ENCODE measurements at places on chromosomes 16 and 17.

GRCh38 chr16:7038475-7038874 is 294.2 kb upstream of the RBFOX1 start:
- no peak for DNase-seq

GRCh38 chr16:13956635-13957196 is 36.8 kb downstream of the ERCC4 start:
- no peak for DNase-seq

DNA sequence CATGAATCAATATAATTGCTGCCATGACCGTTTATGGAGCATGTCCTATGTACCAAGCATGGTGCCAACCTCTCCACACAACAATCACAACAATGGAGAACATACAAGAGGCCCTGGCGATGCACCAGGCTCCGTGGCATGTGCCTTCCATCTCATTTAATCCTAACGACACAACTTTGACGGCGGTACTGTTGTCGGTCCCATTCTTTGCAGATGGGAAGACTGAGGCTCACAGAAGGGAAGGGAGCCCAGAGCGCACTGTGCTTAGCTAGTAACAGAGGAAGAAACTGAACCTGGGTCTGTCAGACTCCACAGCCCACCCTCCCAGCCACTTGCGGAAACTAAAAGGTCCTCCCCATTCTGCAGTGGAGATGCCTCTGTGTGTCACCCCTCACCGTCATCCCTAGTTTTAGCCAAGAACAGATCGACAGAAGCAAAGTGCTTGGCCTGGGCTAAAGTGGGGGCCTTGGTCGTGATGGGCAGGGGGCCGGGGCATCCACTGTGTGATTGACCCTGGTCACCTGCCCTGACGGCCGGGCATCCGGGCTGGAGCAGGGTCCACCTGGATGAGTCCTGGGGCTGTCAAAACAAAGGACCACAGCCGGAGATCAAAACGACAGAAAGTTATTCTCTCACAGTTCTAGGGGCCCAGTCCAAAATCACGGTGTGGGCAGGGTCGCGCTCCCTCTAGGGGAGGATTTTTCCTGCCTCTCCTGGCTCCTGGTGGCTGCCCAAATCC is 183.9 kb downstream of the C16orf95 start:
- DNase-seq, result no peak

DNA sequence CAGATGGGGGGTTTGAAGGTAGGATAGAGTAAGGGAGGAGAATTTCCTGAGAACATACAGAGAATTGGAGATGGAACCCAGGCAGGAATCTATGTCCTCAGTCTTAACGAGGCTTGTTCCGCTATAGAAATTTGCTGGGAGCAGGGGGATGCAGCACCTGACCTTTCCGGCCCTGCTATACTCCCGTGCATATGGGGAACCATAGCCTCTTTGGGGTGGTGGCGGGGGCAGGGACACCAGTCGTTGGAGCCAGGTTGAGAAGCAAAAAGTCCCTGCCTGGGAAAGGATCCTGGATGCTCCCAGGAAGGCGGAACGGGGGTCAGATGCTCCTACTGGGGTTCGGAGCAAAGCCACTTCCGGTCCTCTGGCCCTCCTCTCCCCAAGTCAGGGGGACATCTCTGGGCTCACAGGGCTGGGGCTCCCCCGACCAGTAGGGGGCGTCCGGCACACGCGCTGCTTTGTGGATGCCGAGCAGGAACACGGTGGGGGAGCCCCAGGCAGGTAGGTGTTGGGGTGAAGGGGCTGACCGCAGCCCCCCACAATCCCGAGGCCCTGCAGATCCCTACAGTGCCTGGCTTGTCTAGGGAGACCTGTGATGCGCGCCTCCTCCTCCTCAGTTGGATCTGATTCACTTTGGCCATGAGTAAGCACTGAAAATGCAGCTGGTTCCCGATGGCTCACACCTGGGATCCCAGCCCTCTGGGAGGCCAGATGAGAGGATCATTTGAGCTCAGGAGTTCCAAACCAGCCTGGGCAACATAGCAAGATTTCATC is 15.5 kb upstream of the TFAP4 start:
- peak; percentile 65 for DNase-seq

DNA sequence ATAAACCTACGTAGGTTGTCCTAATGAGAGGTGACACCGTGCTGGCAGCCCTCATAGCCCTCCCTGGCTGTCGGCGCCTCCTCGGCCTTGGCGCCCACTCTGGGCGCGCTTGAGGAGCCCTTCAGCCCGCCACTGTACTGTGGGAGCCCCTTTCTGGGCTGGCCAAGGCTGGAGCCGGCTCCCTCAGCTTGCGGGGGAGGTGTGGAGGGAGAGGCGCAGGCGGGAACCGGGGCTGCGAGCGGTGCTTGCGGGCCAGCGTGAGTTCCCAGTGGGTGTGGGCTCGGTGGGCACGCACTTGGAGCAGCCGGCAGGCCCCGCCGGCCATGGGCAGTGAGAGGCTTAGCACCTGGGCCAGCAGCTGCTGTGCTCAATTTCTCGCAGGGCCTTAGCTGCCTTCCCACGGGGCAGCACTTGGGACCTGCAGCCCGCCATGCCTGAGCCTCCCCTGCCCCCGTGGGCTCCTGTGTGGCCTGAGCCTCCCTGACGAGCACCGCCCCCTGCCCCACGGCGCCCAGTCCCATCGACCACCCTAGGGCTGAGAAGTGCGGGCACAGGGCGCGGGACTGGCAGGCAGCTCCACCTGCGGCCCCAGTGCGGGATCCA is 40.1 kb upstream of the AMZ2 start:
- DNase-seq, result no peak

DNA sequence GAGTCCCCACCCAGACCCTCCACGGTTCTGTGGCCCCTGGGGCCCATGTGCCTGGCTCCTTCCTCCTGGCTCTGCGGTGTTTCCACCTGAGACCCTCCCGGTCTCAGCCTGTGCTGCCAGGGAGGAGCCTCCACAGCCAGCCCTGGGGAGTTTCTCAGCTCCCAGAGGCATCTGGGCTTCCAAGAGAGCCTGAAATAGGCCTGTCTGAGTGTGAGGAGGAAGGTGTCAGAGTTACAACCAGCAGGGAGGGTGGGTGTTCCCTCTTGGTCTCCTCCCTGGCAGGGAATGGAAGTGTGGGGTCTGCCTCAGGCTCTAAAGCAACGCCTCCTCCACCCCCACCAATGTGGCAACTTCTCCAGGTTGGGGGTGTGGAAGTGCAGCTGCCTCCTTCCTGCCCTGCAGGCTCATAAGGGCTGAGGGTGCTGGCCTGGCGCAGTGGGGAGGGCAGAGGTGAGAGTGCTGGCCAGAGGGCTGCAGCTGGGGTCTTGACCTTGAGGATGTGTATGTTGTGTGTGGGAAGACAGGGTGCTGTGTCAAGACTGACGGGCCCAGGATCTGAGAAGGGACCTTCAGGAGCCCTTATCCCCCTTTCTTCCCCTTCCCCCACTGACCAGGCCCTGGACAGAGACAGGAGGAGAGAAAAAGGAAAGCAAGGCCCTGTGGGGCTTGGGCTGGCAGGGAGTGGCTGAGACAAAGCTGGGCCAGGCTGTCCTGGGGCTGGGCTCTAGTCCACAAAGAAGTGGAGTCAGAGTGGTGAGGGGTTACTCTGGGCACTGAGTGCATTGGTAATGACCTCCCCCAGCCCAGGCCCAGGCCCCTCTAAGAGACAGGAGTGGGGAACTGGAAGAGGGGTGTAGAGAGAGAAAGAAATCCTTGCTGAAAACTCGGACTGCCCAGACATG is 2.4 kb downstream of the CYGB start:
- no peak for DNase-seq

GRCh38 chr17:57512258-57512657 is 232.8 kb downstream of the CCDC182 start:
- no peak for DNase-seq

- DNase-seq, result no peak
Observed at GRCh38 chr17:6241381-6241780, 171.2 kb downstream of the WSCD1 start.

- no peak for DNase-seq
Observed at GRCh38 chr16:70757183-70757582, 43.8 kb downstream of the VAC14 start.

GRCh38 chr17:47352848-47353247 is 29.1 kb downstream of the EFCAB13 start:
- no peak for DNase-seq

DNA sequence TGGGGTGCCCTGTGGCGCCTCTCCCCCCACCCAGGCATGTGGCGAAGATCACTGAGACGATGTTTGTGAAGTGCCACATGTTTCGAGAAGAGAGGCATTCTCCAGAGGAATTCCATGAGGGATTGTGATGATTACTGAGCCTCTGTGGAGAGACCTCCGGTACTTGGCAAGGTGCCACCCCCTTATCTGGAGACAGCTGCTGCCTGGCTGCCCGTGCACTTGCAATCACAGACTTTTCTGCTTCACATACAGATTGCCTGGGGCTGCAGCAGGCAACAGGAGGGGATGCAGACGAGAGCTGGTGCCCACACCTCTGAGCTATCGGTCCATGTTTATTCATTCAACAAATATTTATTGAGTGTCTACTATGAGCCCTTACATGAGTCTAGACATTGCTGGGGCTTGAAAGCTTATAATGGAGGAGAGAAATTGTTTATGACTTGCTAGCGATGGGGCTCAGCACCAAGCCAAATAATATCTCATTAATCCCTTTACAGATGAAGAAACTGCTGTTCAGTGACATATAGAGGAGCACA is 317.2 kb upstream of the ZFHX3 start:
- peak; percentile 75 for DNase-seq

DNA sequence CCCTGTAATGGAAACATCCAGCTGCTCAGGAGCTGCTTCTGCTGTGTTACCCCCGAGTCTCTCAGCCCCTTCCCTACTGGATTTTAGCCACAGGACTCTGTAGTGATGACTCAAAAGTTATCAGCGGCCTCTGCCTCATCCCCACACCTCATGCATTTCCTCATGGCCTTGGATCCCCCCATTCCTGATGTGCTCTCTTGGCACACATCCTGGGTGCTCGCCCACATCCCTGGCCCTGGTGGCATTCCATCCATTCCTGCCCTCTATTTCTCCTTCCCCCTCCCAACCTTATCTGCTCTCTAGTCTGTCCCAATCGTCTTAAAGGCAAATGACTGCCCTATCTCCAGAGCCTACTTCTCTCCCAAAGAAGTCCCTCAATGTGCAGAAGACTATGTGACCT is 24.6 kb downstream of the MARF1 start:
- DNase-seq, result no peak

DNA sequence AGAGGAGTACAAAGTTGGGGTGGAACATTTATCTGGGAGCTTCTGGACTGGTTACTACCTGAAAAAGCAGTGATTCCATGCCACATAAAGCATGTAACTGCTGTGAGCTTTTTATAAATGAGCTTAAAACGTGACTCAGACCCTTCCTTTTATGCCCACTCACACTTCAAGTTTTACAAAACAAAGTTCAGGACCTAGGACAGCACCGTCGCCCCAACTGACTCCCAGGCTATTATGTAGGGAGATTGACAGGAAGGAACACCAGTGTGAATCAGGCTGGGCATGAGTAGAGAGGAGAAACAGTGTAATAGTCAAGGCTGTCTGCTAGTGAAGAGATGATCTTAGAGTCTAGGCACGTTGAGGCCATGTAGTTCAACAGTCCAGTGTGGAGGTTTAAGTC is 91.6 kb upstream of the DNAH9 start:
- no peak for DNase-seq

DNA sequence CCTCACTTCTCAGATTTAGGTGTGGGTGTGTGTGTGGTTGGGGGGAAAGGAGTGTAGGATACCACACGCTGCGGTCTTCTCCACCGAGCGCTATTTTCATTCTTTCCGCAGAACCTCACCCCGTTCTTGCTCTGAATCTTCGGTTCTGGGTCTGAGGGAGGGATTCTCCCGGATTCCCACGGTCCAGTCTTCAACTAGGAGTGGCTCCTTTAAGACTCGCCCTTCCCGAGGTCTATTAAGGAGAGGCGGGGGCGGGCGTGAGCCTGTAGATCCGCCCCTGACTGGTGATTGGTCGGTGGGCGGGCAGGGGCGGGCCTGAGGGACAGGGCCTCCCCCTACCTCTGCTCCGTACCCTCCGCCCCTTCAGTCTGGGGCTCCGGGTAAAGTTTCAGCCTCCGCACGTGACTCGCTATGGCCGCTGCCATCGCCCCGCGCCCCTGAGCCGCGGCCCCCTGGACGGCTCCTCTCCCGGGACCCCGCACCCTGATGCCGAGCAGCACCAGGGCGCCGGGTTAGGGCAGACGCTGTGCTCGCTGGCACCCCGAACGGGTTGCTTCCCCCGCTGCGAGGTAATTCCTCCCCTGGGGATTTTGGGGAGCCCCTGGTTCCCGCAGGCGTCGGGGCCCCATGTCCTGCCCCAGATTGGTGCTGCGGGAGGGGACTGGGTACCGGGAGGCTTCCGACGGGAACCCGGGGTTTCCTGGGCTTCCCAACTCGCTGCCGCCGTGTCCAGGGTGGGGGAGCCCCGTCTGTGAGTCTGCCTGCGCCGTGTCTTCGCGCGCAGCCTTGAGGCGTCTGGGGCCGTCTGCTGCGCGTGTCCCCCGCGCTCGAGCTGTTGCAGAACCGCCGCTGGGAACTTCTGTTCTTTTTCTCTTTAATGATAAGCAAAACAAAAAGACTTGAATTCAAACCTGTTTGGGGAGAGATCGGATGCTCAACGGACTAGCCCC is 9.2 kb downstream of the RARA start:
- DNase-seq, result peak; percentile 92

DNA sequence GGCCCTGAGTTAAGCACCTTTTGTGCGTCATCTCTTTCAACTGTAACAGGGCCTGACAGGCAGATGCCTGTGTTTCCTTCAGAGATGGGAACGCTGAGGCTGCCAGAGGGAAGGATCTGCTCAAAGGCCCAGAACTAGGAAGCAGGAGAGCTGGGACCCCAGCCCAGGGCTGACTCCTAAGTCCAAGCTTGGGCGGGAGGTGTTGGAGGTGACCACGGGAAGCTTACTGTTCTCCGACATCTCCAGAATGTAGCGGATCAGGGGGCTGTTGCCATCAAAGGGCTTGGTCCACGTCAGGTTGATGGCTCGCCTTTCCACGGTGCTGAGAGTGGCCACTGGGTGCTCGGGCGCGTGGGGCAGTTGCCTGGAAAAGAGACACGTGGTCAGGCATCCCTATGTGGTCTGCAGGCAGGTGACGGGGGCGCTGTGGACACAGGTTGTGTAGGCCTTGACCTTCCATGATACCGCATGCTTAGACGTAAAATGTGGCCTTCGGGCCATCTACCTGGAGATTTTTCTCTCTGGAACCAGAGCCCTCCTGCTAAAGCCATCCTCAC is 111.4 kb upstream of the CDC42EP4 start:
- no peak for DNase-seq

DNA sequence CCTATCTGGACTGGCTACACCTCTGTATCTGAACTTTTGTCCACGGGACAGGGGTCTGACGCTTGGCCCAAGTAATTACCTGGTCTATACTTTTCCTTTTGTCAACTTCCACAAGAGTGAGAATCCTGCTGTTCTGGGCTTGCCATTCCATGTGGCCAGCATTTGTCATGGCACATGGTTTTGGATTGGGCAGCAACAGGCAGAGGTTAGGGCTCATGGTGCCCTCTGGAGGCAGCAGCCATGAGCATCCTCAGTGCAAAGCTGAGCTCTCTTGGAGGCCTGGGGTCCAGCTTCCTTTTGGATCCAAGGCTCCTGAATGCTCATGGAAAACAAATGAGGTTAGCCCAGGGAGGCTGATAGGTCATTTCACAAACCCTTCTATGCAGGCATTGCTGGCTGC is 7.5 kb upstream of the EDC4 start:
- no peak for DNase-seq

- DNase-seq, result no peak
Observed at GRCh38 chr16:76882105-76882504, 308.9 kb upstream of the MON1B start.

All from NCI-H345 (cell line).